ENCODE measurements at places on chromosomes 12 and 14.

DNA sequence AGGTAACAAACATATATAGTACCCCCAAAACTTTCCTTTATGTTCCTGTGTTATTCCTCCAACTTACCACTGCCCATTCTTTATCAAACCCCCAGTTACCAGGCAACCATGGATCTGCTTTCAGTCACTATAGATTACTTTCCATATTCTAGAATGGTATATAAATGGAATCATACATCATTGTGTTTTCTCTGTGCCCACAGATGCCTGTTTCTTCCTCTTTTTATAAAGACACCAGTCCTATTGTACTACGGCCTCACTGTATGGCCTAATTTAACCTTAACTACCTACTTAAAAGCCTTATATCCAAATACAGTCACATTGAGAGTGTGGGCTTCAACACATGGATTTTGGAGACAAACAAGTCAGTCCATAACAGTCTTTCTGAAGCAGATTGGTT is 2.6 kb downstream of the TAS2R14 start:
- no peak for DNase-seq

- no peak for DNase-seq
Observed at GRCh38 chr14:78450669-78451318, 280.6 kb downstream of the NRXN3 start.

DNA sequence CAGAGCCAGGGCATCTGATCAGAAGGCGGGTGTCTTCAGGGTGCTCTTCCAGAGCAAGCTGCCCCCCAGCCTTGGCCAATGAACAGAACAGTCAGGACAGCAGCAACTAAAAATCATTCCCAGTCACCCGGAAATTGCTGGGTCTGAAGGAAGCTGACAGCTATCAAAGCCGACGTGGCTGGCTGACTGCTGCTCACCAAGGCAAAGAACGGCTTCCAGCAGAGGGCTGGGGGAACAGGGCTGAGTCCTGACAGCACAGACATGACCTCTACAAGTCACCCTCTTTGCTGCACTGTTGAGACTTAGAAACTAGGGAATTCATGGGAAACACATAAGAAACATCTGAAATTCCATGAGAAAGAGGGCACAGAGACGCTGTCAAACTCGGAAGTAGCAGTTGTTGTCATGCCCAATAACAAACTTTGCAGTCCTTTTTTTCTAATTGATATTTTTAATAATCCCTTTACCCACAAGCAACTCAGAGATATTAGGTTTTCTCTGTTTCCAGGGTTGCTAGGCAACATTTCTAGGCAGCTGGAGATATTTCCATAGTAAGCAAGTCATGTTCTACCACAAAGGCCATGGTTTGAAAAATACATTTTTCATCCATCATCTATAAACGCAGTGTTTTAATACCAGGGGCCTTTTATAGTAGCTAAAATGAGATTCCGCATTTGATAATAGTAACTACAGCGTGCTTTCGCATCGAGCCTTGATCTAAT is 365.2 kb downstream of the SEC23A start:
- DNase-seq, result no peak

DNA sequence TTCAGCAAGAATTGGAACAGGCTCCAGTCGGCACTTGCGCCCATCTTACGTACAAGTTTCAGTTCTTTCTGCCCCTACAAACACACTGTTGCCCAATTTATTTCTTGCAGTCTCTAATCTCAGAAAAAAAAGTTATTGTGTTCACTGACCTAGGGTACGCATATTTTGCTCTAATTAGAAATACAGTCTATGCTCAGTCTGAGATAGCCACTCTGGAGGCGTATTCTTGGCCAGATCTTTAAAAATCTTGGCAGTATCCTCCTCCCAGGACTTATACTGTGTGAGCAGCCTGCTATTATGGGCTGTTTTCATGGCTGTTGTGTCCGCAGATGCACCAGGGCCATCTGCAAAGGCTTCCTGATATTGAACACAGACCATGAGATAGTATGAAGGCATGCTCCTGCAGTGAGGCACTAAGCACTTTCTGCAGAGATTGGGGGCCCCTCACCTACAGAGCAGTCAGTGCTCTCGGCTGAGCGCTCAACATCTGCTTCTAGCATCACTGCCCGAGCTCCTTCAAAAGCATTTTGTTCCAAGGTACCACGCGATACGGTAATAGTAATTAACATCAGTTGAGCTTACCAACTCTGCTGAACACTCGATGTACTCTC is 57.9 kb downstream of the PPM1H start:
- no peak for DNase-seq

DNA sequence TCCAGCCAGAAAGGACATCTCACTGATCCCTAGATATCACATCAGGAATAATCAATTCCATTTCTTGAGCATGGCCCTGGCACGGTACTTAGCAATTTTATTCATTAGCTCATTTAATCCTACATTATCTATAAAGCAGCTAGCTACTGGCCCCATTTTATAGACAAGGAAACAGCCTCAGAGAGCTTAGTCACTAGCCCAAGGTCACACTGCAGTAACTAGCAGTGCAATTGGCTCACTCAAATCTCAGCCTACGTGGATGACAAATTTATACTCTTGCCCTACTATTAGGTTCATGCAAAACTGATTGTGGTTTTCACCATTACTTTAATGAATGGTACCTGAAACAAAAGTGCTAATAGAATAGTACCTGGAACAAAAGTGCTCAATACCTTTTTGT is 41.7 kb downstream of the NUAK1 start:
- no peak for DNase-seq

DNA sequence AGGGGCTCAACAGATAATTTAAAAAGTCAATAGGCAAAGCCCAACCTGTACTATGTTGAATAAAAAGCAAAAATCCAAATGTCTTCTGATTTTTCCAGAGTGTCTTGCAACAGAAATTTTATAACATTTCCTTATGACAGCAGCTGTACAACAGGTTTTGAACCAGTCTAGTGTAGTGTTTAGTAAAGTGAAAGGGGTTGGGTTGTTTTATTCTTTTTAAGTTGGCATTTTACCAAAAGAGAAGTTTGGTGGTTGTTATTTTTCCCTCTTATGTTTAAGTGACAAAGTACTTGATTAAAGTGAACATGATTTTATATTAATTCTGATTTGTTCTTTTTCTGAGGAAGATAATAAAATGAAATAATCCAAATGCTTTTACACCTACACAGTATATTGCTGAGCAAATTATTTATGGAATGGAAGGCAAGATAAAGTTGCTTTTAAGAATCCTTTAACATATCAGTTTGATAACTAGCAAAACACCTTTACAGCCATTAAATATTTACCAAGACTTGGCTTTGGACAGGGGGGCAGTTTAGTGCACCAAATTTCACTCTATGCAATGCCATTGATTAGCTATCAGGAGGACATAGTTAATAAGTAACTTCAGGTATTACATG is 128.9 kb downstream of the FOXA1 start:
- no peak for DNase-seq

DNA sequence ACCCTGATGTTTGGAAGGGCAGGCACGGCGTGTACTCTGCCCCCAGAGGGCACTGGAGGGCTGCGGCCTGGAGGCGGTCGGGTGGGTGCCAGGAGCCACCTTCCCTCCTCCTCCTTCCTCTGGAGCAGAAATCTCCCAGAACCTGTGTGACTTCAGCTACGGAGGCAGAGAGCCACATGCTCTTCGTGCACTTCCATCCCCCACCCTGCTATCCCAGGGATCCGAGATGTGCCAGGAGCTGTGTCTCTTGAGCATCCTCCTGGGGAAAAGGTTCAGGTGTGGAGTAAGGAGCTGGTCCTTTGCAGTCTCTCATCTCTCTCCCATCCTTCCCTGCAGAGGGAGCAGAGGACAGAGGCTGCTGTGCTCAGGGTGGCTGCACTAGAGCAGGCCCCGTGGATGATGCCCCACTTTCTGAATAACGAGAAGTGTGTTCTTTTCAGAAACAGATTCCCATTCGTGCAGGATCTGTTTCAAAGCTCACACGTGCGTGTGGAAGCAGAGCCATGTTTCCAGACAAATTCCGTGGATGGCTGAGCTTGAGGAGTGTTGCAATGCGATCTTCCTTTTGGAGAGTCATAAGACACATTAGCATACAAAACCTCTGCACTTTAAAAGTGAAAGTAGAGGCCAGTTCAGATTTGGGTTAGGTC is 162.9 kb downstream of the ADGRD1 start:
- DNase-seq, result peak; percentile 7

DNA sequence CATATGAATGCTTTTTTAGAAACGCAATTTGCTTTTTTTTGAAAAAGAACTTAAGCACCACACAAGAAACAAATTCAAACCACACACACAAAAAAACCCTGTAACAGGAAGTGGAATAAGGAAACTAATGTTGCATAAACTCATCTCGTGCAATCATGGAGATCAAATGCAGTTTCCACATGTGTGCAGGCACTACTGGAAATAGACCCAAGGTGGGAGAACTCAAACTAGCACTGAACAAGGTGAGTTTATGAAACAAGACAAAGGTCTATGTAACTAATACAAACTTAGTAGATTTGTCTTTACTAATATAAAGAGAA is 17.5 kb downstream of the NIN start:
- no peak for DNase-seq

GRCh38 chr14:29388571-29388970 is 539.1 kb downstream of the PRKD1 start:
- DNase-seq, result no peak

GRCh38 chr12:65612440-65612839 is 211.8 kb upstream of the HMGA2 start:
- DNase-seq, result no peak
